Left colon (tissue), 2 donors: ENCODE measurements at places on chromosomes 3 and 15. TPM values are rescaled to one million over a fixed set of nuclear protein-coding genes. Genes with fewer than 3 reads are reported as not detected.

GRCh38 chr3:127669541-127670228 lies 3.1 kb upstream of the ABTB1 start:
- no peak for DNase-seq

Gene CCDC191
- total RNA-seq = 4.0 TPM

Gene ASB14
- total RNA-seq = not detected

GRCh38 chr15:57283774-57284503 lies 92.4 kb upstream of the CGNL1 start:
- no peak for DNase-seq

GRCh38 chr15:65177901-65178300 lies 7.2 kb downstream of the CLPX start:
- DNase-seq = no peak

- DNase-seq = no peak
Measured at GRCh38 chr3:108130236-108130635, 39.4 kb upstream of the CD47 start.

Gene CHRFAM7A
- 2.0 TPM for total RNA-seq

Gene DUOXA2
- 4.9 TPM for total RNA-seq

Gene MAPKBP1
- 12.2 TPM for total RNA-seq

Gene SLC24A5
- not detected for total RNA-seq

- no peak for DNase-seq
Measured at GRCh38 chr3:80770106-80771074, 991.1 kb downstream of the GBE1 start.

DNA sequence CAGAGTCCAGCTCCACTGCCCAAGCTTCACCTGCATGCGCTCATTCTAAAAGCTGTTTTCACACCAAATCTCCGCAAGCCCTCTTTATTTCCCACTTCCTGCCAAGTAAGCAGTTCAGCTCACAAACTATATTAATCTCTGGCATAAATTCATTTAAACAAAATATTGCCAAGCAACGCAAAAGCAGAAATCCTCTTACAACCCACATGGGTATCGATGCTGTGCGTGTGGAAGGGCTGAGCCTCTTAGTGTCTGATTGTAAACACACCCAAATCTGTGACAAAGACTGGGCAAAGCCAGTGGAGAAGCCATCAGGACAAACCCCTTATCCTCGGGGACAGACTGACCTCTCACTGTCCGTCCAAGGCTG lies 124.3 kb upstream of the ATP2B2 start:
- no peak for DNase-seq

Gene A4GNT
- total RNA-seq = not detected

Gene KBTBD13
- 0.08 TPM for total RNA-seq

DNA sequence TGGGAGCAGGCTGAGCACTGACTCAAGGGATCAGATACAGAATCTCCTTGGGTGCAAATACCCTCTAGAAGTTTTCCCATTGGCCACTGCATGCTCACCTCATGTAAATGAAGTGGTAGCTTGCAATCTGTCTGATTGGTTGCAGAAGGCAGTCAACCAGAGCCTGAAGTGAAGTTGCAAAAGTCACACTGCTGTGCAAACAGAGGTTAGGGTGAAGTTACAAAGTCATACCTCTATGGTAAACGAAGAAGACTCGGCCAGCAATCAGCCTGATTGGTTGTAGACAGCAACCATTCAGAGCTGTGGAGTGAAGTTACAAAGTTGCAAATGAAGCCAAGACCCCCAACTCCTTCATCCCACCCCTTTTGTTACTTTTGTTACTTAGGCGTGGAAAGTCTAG lies 27.1 kb downstream of the STARD9 start:
- DNase-seq = no peak

Gene ZBBX
- not detected for total RNA-seq

Gene CD200
- 4.6 TPM for total RNA-seq

Gene ZPLD1
- not detected for total RNA-seq

GRCh38 chr3:68876112-68876713 lies 56.1 kb downstream of the TAFA4 start:
- peak; percentile 7 for DNase-seq

DNA sequence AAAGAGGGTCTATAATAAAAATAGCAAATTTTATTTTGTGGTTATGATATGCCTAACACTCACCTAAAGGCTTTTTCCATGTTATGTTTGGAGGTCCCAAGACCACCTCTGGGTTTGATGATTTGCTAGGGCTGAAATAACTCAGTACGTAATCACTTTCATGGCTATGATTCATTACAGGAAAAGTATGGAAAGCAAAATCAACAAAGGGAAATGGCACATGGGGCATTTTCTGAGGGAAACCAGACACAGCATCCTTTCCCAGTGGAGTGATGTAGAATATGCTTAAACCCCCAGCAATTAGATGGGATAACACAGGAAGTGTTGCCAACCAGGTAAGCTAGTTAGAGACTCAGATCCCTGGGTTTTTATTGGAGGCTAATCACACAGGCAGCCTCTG lies 701.6 kb upstream of the CBLB start:
- no peak for DNase-seq

DNA sequence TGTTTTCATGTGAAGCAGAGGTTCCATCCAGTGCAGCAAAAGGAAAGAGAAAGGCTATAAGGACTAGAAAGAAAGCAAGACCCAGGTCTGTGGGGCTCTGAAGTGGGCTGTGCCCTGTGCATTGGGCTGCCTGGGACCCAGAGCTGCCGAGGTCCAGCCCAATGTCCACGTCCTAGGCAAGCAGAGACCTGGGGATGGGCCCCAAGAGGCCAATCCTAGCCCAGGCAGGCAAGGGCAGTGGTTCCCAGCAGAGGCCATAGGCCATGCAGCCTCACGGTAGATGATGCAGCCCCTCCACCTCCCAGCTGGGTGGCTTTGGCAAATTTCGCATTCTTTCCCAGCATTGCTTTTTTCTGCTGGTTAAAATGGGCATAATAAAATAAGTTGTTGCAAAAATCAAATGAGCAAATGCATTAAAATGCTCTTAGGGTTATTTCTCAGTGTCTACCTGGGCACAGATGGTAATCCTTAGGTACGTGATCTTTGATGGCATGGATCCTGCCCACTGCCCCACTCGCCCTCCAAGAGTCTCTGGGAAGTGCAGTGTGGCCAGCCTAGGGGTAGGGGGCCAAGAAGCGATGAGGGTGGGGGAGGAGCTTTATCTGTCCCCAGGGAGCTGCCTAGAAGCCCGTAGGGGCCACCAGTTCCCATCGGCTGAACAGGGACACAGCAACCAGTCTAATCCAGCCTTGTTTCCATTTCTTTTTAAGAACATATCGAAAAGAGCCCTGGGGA lies 22.3 kb upstream of the GP9 start:
- DNase-seq = no peak

Gene AMOTL2
- total RNA-seq = 18.7 TPM

Gene FBXO40
- not detected for total RNA-seq

Gene TF
- total RNA-seq = 0.85 TPM

GRCh38 chr3:124298951-124299350 lies 307.0 kb upstream of the ROPN1 start:
- no peak for DNase-seq

GRCh38 chr3:23389686-23390085 lies 186.6 kb downstream of the UBE2E2 start:
- no peak for DNase-seq

DNA sequence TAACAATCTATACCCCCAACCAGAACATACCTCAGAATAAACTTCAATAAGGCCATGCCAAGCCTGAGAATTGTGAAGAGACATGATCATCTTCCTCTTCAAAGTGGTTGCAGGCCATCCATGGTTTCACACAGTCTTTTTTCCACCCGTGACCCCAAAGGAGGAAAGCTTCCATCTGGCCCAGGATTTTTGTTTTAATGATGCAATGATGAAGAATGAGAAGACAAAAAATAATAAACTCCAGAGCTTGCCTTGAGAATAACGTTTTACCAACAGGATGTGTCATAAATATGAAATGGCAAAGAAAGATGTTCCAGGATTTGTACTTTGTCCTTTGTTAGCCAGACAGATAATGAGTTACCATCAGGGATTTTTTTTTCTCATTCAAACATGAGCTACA lies 201.9 kb downstream of the WNT5A start:
- no peak for DNase-seq

Gene RTP3
- total RNA-seq = not detected

DNA sequence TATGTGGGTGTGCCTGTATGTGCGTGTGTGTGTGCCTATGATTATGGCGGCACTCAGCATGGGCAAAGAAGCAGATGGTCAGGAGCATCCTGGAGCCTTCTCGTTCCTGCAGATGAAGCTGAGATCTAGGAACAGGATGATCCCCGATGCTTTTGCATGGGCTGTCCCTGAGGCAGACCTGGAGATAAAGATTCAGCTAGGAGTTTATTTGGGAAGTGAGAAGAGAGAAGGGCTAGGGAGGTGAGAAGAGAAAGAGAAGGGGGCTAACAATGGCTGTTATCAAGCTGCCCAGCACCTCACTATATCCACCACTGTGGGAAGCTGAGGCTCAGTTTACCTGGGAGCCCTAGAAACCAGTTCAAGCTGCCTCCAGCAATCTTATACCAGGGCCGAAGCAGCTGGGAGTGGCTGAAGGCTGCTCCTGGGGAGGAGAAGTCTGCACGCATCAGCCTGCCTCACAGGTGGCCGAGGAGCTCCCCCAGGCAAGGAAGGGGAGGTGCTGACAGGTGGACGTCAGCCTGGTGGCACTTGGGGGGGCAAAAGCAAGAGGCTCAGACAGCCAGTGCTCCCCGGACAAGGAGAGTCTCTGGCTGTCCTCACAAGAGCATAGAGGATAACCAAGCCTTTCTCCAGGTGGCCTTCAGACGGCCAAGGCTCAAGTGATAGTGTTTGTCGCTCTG lies 94.0 kb upstream of the IQSEC1 start:
- DNase-seq = no peak

Gene ANKRD63
- total RNA-seq = not detected

Gene KCNMB2
- total RNA-seq = not detected

- peak; percentile 64 for DNase-seq
Measured at GRCh38 chr3:168165390-168166269, 69.9 kb upstream of the GOLIM4 start.
